ENCODE measurements at places on chromosomes 6 and 20. TPM values are rescaled to one million over a fixed set of nuclear protein-coding genes. Genes with fewer than 3 reads are reported as not detected.
A peak's percentile ranks its signal among the peaks of the same experiment; 100 is the strongest.

DNA sequence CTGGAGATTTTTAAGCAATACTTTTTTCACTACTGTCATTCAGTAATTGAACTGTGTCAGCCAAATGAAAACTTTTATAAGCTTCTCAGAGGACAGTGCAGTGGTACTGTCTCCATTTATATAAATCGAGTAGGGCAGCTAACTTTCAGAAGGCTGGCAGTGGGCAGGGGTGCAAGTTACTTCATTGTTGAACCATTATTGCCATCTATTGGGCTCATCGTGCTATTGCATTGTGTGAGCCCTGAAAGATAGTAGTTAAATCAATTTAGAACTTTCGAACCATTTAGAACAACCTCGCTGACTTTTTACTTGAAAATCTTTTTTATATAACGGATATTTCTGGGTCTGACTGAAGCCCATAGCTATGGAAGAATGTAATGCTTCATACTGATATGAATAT, 347.8 kb upstream of the PLCB4 start:
- H3K27ac ChIP-seq: no peak overlapping the region
- no peak overlapping the region for H3K4me3 ChIP-seq
- peaks cover 7% of the 10 kb centered on the region for H3K36me3 ChIP-seq
- peak; percentile 73 for DNase-seq
- peaks cover 18% of the 10 kb centered on the region for H3K4me1 ChIP-seq
- no peaks in the 10 kb centered on the region for H3K27me3 ChIP-seq

DNA sequence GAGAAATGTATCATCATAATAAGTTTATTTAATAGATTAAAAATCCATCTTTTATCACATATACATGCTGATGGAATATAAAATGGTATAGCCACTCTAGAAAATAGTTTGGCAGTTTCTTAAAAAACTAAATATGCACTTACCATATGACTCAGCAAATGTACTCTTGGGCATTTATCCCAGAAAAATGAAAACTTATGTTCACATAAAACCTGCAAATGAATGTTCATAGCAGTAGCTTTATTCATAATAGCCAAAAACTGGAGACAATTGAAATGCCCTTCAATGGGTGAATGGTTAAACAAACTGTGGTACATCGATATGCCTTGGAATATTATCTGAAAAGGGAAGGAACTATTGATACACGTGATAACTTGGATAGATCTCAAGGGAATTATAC, 6.4 kb upstream of the NCOA7 start:
- no peak overlapping the region for H3K4me3 ChIP-seq
- no peak overlapping the region for H3K27ac ChIP-seq

DNA sequence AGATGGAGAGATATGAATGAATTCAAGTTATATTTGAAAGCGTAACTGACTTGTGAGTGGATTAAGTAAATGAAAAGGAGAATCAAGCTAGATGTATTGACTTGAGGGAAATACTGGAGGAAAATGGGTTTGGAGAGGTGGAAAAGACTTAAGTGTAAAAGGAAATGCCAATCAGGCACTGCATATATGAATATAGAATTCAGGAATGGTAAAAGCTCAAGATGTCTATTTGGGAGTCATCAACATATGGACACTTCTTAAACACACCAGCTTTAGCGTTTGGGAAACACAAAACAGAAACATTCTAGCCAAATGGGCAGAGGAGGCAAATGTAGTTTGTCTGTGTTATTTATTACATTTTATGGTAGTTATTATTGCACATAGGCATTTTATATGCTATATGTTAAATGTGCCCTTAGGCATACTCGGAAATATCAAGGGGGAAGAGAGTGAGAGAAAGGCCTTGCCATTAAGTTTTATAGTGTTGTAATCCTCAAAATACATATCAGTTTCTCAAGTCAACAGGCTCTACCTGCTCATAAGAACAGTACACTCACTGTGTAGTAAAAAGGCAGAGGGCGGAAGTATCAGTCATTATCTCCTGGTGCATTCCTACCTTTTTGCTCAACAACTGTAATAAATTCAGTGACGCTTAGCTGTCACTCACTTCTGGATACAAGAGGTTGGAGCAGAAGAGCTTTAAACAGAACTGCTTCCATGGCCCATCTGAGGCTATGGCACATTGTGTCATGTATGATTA, 33.7 kb upstream of the ME1 start:
- H3K4me1 ChIP-seq: no peaks in the 10 kb centered on the region
- H3K4me3 ChIP-seq: no peak overlapping the region
- no peaks in the 10 kb centered on the region for H3K36me3 ChIP-seq
- no peak overlapping the region for H3K27ac ChIP-seq
- no peaks in the 10 kb centered on the region for H3K27me3 ChIP-seq

GRCh38 chr6:132365281-132365907, 35.9 kb downstream of the MOXD1 start:
- DNase-seq: peak; percentile 55
- no peaks in the 10 kb centered on the region for H3K4me1 ChIP-seq
- H3K27me3 ChIP-seq: no peaks in the 10 kb centered on the region
- H3K27ac ChIP-seq: no peak overlapping the region
- no peaks in the 10 kb centered on the region for H3K36me3 ChIP-seq

DNA sequence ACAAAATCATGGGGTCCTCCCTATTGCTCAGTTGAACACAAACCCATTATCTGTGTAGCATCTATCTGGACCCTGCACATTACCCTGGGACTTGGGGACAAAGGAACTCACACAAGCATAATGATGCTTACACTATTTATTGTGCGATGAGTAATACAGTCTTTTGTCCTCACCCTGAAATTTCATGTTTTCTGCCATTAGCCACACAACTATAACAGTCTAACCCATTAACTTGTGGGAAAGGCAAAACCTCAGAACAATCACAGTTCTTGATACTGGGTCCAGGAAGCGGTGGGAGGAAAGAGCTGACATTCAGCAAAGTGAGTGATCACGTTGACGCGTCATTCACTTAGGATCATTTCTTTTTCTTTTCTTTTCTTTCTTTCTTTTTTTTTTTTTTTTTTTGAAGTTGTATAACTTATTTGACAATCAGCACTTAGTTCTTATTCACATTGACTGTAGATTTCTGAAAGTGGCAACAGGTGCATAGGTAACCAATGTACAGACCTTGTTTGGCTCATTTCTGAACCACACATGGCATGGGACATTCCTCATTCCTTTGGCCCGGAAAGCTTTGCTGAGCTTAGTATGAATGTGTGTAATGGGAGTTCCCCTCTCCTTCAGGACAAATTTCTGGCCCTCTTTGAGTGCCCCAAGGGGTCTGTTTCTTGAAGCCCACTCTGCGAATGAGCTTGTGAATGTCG, 94.8 kb upstream of the CNKSR3 start:
- H3K27ac ChIP-seq: no peak overlapping the region
- H3K36me3 ChIP-seq: no peaks in the 10 kb centered on the region
- no peak overlapping the region for H3K4me3 ChIP-seq
- DNase-seq: no peak

- no peak overlapping the region for H3K4me3 ChIP-seq
- H3K4me1 ChIP-seq: no peaks in the 10 kb centered on the region
- no peaks in the 10 kb centered on the region for H3K36me3 ChIP-seq
- H3K27ac ChIP-seq: no peak overlapping the region
- no peak for DNase-seq
Measured at GRCh38 chr6:70813885-70814284, 143.0 kb downstream of the B3GAT2 start.

DNA sequence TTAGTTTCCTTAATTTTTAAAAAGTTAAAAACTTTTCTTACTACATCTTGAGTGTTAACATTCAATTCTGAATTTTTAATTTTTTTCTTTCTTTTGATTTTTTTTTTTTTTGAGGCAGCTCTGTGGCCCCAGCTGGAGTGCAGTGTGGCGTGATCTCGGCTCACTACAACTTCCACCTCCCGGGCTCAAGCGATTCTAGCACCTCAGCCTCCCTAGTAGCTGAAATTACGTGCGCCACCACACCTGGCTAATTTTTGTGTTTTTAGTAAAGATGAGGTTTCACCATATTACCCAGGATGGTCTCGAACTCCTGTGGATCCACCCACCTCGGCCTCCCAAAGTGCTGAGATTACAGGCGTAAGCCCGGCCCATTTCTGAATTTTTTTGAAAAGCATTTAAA, 1.2 kb downstream of the DDX43 start:
- H3K27me3 ChIP-seq: no peaks in the 10 kb centered on the region
- H3K4me1 ChIP-seq: no peaks in the 10 kb centered on the region
- H3K4me3 ChIP-seq: no peak overlapping the region
- no peaks in the 10 kb centered on the region for H3K36me3 ChIP-seq

- no peak for DNase-seq
- no peaks in the 10 kb centered on the region for H3K4me1 ChIP-seq
- no peaks in the 10 kb centered on the region for H3K27me3 ChIP-seq
- H3K4me3 ChIP-seq: no peak overlapping the region
- no peak overlapping the region for H3K27ac ChIP-seq
Measured at GRCh38 chr6:14454473-14454775, 336.9 kb downstream of the CD83 start.

- H3K36me3 ChIP-seq: no peaks in the 10 kb centered on the region
- H3K4me3 ChIP-seq: no peak overlapping the region
- no peak for DNase-seq
- H3K27ac ChIP-seq: no peak overlapping the region
- H3K27me3 ChIP-seq: no peaks in the 10 kb centered on the region
- no peaks in the 10 kb centered on the region for H3K4me1 ChIP-seq
Measured at GRCh38 chr6:116497113-116497676, 14.2 kb upstream of the CALHM5 start.

DNA sequence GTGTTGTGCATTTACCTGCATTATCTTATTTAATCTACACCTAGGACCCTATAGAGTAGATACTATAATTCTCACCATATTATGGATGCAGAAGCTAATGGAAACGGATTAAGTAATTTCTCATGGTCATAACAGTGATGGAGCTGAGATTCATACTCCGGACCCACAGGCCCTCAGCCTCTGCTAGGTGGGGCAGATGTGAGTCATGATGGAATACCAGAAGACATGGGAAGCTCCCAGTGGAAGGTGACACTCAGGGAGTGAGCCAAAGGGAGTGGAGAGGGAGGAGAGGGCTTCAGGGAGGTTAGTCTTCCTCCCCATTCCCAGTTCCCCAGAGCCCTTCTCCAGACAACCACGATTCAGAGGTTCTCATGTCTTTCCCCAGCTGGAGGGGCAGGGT, 65.2 kb upstream of the GPR6 start:
- DNase-seq: no peak
- no peaks in the 10 kb centered on the region for H3K4me1 ChIP-seq

DNA sequence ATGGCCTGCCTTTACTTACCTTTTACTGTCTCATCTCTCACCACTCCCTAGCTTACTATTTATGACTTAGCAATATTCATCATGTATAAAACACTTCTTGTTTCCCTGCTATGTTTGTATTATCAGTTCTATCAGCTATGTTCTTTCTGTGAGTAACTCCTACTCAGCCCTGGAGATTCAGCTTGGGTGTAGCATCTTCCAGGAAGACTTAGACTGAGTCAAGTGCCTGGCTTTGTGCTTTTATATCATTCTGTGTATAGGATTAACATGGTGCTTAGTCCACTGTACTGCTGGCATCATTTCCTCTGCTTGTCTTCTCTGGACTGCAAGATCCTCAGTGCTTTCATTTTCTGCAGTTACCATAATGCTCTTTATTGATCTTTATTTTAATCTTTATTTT, 257.8 kb downstream of the BTBD3 start:
- peaks cover 3% of the 10 kb centered on the region for H3K4me1 ChIP-seq
- H3K27ac ChIP-seq: no peak overlapping the region
- DNase-seq: no peak
- no peak overlapping the region for H3K4me3 ChIP-seq
- H3K27me3 ChIP-seq: no peaks in the 10 kb centered on the region

DNA sequence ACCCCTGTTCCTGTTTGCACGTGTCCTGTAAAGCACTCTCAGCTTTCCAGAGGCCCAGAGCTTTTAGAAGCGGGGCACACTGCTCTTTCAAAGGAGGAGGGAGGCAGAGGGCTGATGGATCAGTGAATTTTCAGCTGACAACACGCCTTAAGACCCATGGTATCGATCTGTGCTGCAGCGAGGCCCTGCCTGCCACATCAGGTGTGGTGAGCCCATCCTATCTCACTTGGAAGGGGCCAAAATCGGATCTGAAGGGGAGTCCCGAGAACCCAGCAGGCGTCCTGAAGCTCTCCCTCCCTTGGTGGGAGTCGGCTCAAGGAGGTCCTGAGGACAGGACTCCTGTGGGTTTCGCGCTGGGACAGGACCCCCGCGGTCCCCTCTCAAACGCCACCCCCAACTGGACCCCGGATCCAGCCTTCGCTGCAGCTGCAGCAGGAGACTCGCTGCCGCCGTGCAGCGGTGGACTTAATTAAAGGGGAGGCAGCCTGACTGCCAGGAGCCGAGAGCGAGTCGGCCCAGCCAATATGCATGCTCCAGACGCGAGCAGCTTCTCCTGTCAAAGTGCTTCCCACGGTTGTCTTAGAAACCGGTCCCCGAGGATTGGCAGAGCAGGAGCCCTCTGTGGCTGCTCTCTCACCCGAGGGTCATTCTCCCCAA, 580.0 kb upstream of the ZNF337 start:
- peak; percentile 53 for DNase-seq
- H3K27ac ChIP-seq: no peak overlapping the region
- no peaks in the 10 kb centered on the region for H3K36me3 ChIP-seq

DNA sequence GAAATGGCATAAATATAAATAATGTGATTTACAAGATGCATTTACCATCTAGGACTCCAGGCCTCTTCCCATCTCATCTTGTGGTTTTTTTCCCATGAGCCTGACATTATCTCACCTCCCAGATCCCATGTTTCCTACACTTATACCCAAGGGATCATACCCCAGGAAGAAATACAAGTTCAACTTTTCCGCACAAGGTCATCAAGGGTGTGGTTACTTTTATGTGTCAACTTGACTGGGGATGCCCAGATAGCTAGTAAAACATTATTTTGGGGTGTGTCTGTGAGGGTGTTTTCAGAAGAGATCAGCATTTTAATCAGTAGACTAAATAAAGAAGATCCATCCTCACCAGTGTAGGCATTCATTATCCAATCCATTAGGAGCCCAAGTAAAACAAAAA, 176.3 kb upstream of the TNFAIP3 start:
- no peak overlapping the region for H3K27ac ChIP-seq
- H3K36me3 ChIP-seq: no peaks in the 10 kb centered on the region
- no peaks in the 10 kb centered on the region for H3K27me3 ChIP-seq
- H3K4me1 ChIP-seq: peaks cover 9% of the 10 kb centered on the region

DNA sequence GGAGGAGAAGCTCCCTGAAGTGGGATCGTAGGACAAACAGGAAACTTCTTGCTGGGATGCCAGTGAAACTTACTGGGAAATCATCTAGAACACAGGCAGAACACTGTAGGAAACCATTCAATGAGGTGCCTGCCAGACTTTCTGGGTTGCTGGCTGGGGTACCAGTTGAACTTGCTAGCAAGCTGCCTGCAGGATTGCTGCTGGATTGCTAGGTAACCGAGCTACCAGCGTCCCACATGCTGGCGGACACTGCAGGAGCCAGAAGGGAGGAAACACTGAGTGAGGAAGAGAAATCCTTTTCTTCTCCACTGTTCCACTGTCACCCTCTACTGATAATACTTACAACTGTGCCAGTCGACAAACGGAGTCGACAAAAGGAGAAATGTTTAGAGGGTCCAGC, 91.3 kb upstream of the SLC35B3 start:
- H3K27me3 ChIP-seq: no peaks in the 10 kb centered on the region
- no peak overlapping the region for H3K27ac ChIP-seq
- no peak overlapping the region for H3K4me3 ChIP-seq
- H3K4me1 ChIP-seq: no peaks in the 10 kb centered on the region
- DNase-seq: no peak

The BPIFA2 gene
- total RNA-seq: not detected

The DTD1 gene
- 11.6 TPM for total RNA-seq

The DBNDD2 gene
- total RNA-seq: 111 TPM
